Activated CD4-positive, alpha-beta T cell treated with anti-CD3 and anti-CD28 coated beads, Interleukin-2, amount 50 U/mL, for 48 hours (primary cell): ENCODE measurements at places on chromosomes 5 and 9.

GRCh38 chr9:89234205-89235067 is 55.8 kb upstream of the SHC3 start:
- DNase-seq: peak; percentile 66

DNA sequence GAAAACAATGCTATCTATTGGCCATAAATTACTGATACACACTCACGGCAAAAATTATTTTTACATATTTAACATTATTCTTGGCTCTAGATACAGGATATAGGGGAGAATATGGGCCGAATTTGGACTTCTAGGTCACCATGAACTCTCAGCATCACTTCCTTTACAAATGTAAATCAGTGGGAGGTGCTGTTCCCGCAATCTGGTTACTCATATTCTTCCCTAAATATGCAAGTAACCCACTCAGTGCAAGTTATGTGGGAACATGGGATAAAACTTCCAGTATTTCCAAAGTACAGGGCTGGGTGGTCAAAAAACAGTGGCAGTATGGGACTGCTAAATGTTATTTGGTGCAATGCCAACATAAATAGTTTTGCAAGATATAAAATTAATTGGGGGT is 145.6 kb downstream of the PPP2R2B start:
- DNase-seq: no peak

DNA sequence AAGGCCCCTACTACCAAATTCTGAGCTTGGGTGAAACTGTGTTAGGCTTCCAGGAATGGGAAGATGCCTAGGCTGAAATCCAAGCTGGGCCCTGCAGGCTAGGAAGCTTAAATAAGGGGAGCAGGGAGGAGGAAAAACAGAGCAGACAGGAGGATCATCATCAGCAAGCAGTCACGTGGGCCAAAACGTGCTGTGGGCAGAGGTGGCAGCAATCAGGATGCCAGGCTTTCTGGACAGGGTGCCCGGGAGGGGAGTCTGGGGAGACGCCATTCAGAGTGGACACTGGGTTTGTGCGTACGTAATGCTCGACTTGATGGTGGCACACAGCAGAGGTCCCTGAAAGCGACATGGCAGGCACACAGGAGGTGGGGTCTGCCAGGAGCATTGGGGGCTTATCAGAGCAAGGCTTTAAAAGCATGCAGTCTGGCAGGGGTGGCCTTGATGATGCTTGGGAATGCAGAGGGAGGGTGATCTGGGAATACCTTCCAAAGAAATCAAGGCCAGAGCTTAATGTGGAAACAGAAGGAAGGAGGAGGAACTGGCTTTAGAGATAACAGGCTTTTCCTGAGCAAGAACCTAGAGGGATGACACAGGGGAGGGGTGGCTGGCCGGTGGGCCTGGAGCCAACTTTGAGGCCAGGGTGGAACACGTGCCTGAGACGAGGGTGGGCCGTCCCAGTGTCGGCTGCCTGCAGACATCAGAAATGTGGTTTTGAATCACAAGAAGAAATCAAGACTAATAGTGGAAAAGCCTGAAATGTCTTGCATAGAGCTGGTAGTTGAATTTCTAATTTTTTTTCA is 212.5 kb downstream of the GADD45G start:
- DNase-seq: no peak

DNA sequence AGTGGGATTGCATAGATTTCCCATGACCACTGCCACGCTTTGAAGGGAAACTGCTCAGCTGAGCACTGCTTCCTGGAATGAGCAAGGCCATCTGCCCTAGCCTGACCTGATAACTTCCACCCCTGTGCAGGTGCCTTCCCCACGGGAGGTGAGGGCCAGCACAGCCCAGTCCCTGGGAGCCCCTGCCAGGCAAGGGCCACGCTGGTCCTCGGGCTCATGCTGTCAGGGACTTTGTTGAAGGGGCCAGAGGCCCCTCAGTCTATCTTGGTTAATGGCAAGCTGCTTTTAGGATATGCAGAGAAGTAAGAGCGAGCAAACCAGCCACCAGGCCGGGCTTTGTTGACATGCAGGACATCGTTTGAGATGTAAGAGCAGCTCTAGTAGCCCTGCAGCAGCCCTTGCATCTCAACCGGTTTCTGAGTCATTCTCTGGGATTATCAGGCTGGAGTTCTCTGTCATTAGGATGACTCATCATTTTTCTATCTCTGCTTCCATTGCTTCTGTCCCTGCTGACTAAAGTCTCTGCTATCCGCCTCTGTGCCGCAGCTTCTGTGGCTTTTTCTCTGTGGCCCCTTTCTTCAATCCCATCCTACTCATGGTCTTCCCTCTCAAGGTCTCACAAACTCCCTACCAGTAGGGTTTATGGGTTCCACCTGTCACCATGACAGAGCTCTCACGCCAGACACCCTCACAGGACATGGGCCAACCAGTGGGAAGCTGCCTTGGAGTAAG is 30.6 kb upstream of the IQGAP2 start:
- no peak for DNase-seq

DNA sequence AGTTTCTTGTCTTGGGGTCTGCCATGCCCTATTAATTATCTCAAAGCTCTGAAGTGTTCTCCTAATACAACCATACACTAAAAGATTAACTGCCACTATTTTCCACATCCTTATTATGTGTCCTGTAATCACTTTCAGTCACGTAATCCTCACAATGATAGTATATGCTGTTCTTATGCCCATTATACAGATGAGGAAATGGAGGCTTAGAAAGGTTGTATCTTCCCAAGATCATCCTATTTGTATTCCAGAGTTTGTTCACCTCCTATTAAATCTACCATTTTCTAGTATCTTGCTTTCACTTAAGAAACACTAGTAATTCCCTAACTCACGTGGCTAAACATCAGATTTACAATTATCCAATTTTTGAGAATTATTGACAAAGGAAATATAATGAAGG is 2.9 kb upstream of the ARHGEF28 start:
- DNase-seq: no peak
